Left ventricle myocardium inferior (tissue), 1 donor: ENCODE measurements at places on chromosomes 3 and 15. TPM values are rescaled to one million over a fixed set of nuclear protein-coding genes. Genes with fewer than 3 reads are reported as not detected.

DNA sequence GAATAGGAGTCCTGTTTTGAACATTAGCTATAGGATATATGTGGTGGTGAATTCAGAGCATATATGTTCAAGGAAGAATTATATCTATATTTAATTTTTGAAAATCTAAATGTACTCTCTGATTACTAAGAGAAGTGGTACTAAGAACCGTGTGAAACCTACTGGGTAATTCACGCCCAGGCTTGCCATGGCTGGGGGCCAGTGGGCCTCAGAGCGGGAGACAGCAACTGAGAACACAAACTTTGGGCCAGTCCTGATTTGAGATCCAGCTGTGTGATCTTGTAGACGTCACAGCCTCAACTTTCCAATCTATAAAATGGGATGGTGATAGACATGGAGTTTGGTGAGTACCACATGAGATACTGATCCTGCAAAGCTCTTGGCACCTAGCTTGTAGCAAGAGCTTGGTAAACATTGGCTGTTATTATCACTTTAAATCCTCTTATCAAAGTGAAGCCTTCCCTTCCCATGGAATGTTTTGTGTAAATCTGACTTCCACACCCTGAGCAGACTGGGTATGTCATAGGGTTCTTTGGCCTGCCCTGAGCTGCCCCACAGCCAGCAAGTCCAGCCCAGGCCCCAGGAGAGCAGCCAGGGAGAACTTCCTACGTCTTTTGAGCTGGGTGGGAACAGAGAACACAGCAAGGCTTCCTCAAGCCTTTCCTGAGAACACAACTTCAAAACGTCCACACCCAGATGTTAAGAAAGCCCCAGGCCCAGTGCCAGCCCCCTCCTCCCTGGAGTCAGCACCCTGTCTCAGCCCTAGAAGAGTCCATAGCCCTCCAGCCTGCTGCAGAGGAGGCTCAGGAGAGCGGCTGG lies 8.2 kb upstream of the PAQR5 start:
- H3K27ac ChIP-seq: peak overlapping the region; percentile 82
- peak; percentile 73 for DNase-seq
- H3K36me3 ChIP-seq: no peaks in the 10 kb centered on the region
- H3K4me3 ChIP-seq: no peak overlapping the region

DNA sequence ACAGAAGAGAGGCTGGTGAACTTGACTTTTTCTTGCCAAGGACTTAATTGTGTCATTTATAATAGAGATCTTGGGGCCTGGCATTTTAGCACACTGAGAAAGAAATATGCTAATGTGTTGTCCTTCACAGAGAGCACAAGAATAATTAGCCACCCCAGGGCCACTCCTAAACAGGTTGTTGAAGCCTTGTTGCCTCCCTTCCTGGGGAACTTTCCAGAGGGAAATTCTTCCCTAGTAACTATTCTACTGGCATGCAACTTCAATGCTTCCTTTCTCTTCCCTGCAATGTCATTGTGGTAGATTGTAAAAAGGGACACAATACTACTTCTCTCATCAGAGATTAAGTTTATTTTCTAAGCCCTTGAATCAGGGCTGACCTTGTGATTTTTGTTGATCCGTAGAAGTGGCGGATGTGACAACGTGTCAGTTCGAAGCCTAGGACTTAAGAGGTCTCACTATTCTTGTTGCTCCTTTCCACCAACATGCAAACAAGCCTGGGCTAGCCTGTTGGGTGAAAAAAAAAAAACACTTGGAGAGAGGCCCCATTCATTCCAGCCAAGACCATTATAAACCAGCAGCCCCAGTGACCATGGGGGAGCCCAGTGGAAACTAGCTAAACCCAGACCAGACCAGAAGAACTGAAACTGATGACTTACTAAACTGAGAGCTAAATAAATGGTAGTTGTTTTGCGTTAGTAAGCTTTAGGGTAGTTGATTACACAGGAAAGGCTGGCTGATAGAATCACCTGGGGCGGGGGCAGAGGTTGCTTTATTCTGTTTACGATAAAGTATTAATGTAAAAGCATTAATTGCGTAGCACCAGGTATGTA lies 287.2 kb downstream of the SHQ1 start:
- H3K27ac ChIP-seq: no peak overlapping the region
- H3K4me3 ChIP-seq: no peak overlapping the region
- H3K36me3 ChIP-seq: no peaks in the 10 kb centered on the region
- no peaks in the 10 kb centered on the region for H3K4me1 ChIP-seq

- no peak overlapping the region for H3K27ac ChIP-seq
- no peak for DNase-seq
- no peak overlapping the region for H3K4me3 ChIP-seq
- peaks cover 40% of the 10 kb centered on the region for H3K4me1 ChIP-seq
- peaks cover 82% of the 10 kb centered on the region for H3K27me3 ChIP-seq
- H3K36me3 ChIP-seq: no peaks in the 10 kb centered on the region
These were observed 3.5 kb downstream of the SLITRK3 start for GRCh38 chr3:165192610-165193192.

DNA sequence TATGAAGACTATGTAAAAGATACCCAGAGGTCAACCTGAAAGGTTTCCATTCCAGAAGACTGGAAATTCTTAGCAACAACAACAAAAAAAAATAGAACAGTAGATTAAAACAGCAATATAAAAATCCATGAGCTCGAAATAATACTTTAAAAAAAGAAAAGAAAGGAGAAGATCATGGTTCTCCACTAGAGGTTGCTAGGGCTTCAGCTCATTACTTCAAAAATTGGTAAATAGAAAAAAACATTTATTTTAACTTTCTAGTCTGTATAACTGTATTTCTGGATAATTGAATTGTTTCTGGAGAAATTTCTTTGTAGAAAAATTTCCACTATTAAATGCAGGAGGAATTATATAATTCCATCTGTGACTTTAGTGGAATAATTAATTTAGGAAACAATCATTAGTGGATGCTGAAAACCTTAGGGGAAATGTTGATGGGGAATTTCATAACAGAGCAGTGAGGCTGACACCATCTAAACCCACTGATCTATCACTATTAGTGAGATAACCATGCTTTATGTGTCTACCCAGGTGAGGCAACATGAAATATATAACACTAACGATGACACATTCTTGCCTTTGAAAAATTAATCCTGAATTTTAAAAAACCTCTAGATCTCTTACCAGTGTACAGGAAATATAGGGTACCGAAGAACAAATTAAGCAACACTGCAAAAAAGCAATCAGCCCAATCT lies 62.5 kb upstream of the SNRK start:
- DNase-seq: no peak
- H3K27ac ChIP-seq: no peak overlapping the region
- no peaks in the 10 kb centered on the region for H3K27me3 ChIP-seq
- H3K4me1 ChIP-seq: no peaks in the 10 kb centered on the region
- no peak overlapping the region for H3K4me3 ChIP-seq

DNA sequence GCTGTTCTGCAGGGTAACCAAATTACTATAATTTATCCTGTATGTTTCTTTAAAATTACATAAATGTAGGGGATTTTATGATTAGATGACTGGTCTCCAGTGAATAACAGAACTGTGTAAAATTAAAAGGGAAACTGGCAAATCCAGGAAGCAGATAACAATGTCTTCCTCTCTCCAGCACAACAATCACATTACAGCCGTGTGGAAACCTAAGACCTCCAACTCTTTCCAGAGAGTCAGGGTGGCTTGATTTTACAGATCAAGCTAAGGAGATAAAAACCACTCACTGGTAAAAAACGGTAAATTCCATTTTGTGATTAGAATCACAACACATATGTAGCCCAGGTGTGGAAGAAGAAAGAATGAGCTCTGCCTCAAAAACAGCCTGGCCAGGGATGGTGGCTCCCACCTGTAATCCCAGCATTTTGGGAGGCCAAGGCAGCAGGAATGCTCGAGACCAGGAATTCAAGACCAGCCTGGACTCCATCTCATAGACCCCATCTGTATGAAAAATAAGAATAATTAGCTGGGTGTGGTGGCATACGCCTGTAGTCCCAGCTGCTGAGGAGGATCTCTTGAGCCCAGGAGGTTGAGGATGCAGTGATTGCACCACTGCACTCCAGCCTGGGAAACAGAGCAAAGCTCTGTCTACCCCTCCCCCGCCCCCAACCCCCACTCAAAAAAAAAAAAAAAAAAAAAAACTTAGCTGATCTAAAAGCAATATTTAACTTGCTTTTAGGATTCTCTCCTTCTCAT lies 29.0 kb downstream of the IL17RD start:
- DNase-seq: no peak
- no peaks in the 10 kb centered on the region for H3K36me3 ChIP-seq
- H3K4me3 ChIP-seq: no peak overlapping the region
- no peak overlapping the region for H3K27ac ChIP-seq

DNA sequence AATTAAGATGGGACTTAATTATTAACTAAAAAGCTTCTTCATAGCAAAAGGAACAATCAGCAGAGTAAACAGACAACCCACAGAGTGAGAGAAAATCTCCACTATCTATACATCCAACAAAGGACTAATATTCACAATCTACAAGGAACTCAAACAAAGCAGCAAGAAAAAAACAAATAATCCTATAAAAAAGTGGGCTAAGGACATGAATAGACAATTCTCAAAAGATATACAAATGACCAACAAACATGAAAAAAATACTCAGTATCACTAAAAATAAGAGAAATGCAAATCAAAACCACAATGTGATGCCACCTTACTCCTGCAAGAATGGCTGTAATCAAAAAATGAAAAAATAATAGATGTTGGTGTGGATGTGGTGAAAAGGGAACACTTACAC lies 103.3 kb downstream of the TBL1XR1 start:
- no peaks in the 10 kb centered on the region for H3K27me3 ChIP-seq
- no peak overlapping the region for H3K27ac ChIP-seq
- no peak for DNase-seq
- no peak overlapping the region for H3K4me3 ChIP-seq

OR5H2 gene
- not detected for total RNA-seq

CPLX3 gene
- 1.2 TPM for total RNA-seq
